ENCODE measurements at places on chromosomes 1 and 21.

GRCh38 chr21:42552407-42553336, 39.0 kb downstream of the SLC37A1 start:
- no peak for DNase-seq

- no peak for DNase-seq
Observed at GRCh38 chr1:216502528-216503162, 79.4 kb upstream of the USH2A start.

- DNase-seq, result no peak
Observed at GRCh38 chr1:27934818-27935549, at the start of gene SMPDL3B. TSS of gene SMPDL3B (plus strand) at chr1:27935000. CDS start at chr1:27935184, 184 bp downstream.

DNA sequence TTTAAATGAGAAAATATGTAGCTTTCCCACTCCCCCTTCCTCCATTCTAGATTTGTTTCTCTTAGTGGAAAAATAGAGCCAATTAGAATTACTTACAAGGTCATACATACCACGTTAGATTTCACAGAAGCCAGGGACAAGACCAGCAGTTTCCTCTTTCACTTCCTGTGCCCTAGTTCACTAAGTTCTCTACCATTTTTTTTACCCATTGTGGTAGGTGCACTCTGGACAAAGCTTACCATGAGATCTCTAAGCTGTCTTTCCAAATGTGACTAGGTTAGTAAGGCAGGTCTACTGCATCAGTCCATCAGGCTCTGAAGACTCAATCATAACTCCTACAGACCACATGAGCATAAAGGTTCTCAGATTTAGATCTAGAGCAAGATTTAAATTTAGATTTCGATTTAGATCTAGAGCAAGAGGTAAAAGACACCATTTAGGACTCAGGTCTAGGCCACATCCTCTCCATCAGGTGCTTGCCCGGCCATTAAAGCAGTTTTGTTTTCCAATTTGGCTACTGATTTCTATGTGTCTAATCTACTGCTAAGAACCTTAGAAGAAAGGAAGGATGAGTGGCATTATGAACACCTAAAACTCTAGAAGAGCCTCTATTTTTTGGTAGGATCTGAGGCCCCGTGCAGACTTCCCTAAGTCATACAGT, 235.3 kb downstream of the FAF1 start:
- no peak for DNase-seq

- DNase-seq, result no peak
Observed at GRCh38 chr1:233331676-233332519, 4.4 kb downstream of the MAP3K21 start.

DNA sequence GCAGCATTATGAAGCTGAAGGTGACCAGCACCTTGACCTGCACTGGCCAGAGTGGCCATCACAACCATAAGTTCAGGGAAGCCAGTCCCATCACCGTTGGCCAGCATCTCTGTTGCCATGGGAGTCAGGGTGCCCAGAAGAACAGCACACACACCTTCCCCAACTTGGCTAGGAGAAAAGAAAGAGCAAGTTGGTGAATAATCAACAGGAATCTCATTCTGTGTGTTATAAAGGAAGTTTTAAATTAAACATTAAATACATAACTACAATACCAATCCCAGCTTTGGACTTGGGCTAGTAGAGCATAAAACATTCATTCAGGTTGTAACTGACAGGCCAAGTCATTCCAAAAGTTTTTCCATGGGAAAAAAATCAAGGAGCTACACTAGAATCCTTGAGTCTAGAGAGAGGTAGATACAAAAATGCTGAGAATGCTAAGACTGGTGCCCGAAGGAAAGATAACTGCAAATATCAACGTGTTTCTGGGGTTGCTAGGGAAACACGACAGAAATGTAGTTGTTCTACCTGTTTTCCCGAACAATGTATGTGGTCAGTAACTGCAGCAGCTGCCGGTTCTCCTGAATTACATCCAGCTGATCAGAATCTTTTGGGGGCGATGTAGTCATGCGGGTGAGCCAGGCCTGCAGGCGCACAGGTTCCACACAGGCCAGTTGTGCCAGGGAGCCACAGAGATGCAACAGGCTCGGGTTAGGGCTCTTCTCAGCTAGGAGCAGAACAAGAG, 45.6 kb downstream of the UBR4 start:
- DNase-seq, result no peak

DNA sequence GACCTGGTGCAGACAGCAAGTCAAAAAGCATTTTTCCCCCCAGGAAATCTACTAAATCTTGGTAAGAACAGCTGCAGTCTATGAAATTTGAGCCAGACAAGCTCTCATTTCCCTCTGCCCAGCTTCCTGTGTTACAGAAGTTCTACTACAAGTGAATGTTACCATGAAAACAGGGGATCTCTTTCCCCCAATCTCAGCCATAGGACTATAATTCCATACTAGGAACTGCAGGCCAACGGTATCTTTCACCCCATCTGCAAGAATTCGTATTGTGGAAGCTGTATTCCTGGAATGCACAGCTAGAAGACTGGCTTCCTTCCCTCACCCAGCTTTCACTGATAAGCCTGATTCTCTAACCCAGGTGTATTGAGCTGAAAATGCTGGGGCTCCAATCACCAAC, 1655.4 kb downstream of the BRINP3 start:
- no peak for DNase-seq

DNA sequence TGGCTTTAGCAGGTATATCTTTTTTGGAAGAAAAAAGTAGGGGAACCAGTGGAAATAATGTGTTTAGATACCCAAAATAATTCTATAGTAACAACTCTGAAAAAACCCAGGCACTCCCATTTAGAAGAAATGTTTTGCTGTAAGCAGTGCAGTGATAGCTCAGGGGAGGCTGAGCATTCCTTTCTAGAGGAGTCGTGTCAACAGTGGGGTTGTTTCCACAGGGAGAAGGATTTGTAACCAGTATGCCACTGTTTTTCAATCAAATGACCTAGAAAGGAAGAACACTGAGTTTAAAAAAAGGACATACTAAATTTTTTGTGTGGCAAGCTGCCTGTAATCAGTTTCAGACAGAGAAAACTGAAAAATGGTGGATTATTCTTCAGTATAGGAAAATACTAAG, 2.4 kb downstream of the PGD start:
- no peak for DNase-seq

- DNase-seq, result no peak
Observed at GRCh38 chr1:201882665-201883132, 6.0 kb upstream of the SHISA4 start.

- DNase-seq, result no peak
Observed at GRCh38 chr1:94658221-94658620, 116.7 kb upstream of the F3 start.

GRCh38 chr1:12333036-12333785, 103.4 kb downstream of the VPS13D start:
- no peak for DNase-seq

GRCh38 chr1:156119503-156120209, 5.1 kb downstream of the LMNA start:
- no peak for DNase-seq

Measured in AG09319 (cell line).